ENCODE measurements at places on chromosomes 3 and 15.

GRCh38 chr15:65412556-65412955 lies 10.2 kb downstream of the IGDCC4 start:
- DNase-seq: no peak

- no peak for DNase-seq
These were observed 322.5 kb downstream of the MAGI1 start for GRCh38 chr3:65716071-65716751.

DNA sequence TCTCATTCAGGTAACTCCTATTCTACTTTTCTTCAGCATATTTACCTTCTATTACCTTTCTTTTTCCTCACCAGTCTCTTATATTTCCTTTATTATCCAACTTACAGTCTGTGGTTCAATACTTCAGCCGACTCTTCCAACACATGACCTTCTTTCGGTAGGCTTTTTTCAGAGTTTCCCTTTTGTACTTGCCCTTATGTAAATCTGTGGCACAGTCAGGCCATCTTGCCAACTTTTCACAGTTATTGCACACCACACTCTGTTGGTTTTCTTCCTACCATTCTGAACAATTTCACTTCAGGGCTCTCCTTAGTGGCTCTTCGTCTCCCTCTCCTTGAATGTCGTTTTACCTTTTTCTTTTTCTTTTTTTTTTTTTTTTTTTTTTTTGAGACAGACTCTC lies 427.8 kb downstream of the LPP start:
- DNase-seq: no peak

DNA sequence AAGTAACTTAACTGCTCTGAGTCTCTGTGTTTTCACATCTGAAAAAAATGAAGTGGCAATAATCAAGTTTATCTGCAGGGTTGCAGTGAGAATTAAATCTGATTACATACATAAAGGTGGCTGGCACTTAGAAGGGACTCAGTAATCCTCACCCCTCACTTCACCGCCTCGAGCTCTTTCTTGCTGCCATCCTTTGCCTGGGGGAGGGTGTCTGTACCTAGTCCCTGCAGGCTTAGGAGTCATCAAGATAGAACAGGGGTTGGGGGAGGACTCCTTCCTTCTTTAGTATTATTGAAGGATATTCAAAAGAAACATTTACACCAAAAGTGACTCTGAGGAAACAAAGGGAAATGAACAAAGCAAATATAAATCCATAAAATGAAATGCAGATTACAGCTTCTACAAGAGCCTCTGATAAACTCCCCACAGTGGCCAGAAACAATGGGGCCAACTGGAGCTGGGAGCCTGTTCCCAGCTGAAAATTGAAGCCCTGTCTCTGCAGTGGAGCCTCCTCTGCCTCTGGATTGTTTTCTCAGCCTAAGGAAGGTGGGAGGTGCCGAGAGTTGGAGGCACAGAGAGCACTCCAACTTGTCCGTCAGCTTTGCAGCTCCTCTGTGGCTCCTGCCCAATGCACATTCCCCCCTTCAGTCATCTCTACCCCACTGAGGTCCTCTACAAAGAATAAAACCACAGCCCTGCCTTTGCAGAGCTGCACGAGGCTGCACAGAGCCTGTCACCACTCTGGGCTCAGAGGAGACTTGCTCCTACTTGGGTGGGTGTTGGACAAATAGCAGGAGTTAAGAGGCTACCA lies 41.8 kb downstream of the CRYGS start:
- DNase-seq: no peak

DNA sequence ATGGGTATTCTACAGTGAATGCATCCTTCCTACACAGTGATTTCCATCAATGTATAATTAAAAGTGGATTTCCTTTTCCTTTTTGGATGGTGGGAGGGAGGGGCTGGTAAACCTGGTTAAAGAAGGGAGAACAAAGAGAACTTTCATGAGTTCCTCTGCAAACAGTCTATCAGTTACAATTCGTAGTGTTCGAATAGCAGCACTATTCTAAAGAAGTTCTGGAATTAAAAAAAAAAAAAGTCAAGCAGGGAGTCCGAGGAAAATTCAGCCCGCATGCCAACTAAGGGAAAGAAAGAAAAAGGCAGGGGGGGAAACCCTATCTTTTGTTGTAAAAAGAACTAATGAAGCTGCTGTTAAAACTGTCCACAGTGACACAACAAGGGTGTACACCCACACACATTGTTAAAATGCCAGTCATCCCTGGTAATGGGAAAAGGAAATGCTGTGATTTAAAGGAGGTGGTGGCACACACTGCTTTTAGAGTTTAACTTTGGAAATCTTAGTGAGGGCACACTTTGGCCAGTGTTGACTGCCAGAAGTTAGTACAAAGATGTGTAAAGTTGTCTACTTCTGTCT lies 521.2 kb downstream of the ZIC1 start:
- DNase-seq: peak; percentile 20

GRCh38 chr3:168083906-168084305 lies 11.8 kb downstream of the GOLIM4 start:
- DNase-seq: no peak

Measured in HS-27A (cell line).